ENCODE measurements at places on chromosomes 5 and 9.

DNA sequence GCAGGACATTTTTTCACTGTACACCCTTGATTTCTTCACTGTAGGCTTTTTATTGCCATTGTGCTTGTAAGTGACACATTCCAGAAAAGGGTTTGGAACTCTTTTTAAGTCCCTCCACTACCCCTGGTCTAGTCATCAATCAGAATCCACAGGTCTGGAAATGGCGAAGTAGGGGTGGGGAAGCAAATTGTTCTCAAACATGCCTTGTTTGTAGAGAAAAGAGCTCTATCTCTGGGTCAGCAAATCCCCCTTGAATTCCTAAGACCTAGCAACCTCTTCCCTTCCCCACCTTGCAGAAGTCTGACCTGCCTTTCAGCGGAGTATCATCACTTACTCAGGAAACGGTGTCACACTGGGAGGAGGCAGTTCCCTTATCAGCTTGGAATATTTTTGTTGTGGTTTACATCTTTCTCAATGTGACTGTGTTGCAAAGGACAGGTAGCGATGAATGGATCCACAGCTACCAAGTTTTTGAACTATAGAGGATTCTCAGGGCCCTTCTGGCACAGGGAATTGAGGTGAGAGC, 3.2 kb downstream of the SH3RF2 start:
- peak overlapping the region; percentile 64 for H3K4me3 ChIP-seq
- no peak overlapping the region for H3K27ac ChIP-seq
- peaks cover 22% of the 10 kb centered on the region for H3K4me1 ChIP-seq
- no peaks in the 10 kb centered on the region for H3K27me3 ChIP-seq
- DNase-seq = no peak

- H3K27me3 ChIP-seq = no peaks in the 10 kb centered on the region
- H3K4me3 ChIP-seq = no peak overlapping the region
- no peak overlapping the region for H3K27ac ChIP-seq
- peak; percentile 94 for DNase-seq
These were observed 11.6 kb upstream of the RAB14 start for GRCh38 chr9:121213136-121213806.

GRCh38 chr5:143340891-143341685, 62.4 kb downstream of the NR3C1 start:
- DNase-seq = no peak
- no peaks in the 10 kb centered on the region for H3K36me3 ChIP-seq
- H3K27ac ChIP-seq = peak overlapping the region; percentile 65
- H3K4me3 ChIP-seq = no peak overlapping the region
- no peaks in the 10 kb centered on the region for H3K27me3 ChIP-seq

GRCh38 chr5:177071666-177072385, 14.9 kb upstream of the FGFR4 start:
- no peak overlapping the region for H3K27ac ChIP-seq
- H3K27me3 ChIP-seq = no peaks in the 10 kb centered on the region
- no peaks in the 10 kb centered on the region for H3K36me3 ChIP-seq
- peaks cover 2% of the 10 kb centered on the region for H3K4me1 ChIP-seq
- DNase-seq = no peak
- H3K4me3 ChIP-seq = no peak overlapping the region

DNA sequence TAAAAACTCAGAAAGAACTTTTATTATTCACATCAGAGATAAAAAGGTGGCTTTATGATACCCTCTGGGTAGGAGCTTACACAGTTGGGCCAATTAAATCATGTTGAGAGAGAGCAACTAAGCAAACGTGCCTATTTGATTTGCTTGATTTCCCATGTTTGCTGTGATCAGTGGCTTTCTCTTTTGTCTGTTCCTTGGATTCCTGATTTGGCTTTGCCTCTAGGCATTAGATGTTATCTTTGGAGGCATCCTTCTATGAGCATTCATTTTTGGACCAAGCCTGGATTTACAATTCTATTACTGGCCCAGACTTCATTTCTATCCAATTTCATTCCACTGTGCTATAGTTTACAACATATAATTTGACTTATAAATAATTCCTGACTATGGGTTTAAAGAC, 35.9 kb downstream of the VCAN start:
- no peak overlapping the region for H3K4me3 ChIP-seq
- H3K4me1 ChIP-seq = no peaks in the 10 kb centered on the region
- H3K27me3 ChIP-seq = no peaks in the 10 kb centered on the region
- H3K36me3 ChIP-seq = no peaks in the 10 kb centered on the region

DNA sequence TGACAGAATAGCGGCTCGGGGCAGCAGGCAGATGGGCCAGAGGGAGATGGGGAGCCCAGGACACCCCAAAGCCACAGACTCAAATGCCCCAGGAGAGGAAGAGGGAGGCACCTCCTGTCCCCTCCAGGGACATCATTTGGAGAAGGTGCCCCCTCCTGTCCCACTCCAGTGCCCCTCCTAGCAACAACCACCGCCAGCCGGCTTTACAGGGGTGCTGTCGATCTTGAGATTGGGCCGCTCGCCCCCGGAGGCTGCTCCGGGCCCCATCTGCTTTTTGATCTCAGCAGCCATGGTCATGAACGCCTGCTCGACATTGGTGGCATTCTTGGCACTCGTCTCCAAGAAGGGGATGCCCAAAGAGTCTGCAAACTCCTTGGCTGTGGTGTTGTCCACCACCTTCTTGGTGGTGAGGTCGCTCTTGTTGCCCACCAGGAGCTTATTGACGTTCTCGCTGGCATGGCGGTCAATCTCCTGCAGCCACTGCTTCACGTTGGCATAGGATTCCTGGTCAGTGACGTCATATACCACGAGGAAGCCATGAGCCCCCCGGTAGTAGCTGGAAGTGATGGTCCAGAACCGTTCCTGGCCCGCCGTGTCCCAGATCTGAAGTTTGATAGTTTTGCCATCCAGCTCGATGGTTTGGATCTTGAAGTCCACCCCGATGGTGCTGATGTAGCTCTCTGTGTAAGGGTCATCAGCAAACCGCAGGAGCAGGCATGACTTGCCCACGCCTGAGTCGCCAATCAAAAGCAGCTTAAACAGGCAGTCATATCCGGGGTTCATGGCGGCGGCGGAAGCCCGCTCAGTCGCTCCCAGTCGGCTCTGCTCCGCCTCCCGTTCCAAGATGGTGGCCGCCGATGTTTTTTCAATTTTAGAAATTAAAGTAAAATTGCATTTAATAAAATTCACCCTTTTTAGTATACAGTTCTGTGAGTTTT, 14.0 kb upstream of the FRMPD1 start:
- no peaks in the 10 kb centered on the region for H3K27me3 ChIP-seq
